A172 (cell line): ENCODE measurements at places on chromosomes 2 and 18. TPM values are rescaled to one million over a fixed set of nuclear protein-coding genes. Genes with fewer than 3 reads are reported as not detected.

Gene AQP12B
- total RNA-seq: not detected in 2 replicates

Gene MARCO
- not detected in 2 replicates for total RNA-seq

Gene TUBA4B
- total RNA-seq: not detected in 2 replicates

Gene VPS4B
- 33.8 and 41.8 TPM in 2 replicates for total RNA-seq

Gene CUL3
- total RNA-seq: 80.2 and 114 TPM in 2 replicates

Gene ASB18
- total RNA-seq: not detected in 2 replicates

Gene TRABD2A
- total RNA-seq: 10.6 and 12.6 TPM in 2 replicates

Gene COBLL1
- 6.7 and 9.8 TPM in 2 replicates for total RNA-seq

Gene SERPINB7
- total RNA-seq: 5.6 and 8.9 TPM in 2 replicates

Gene NAT8
- not detected in 2 replicates for total RNA-seq

Gene LCT
- total RNA-seq: not detected in 2 replicates

Gene SERPINB3
- not detected in 2 replicates for total RNA-seq

Gene DSG2
- total RNA-seq: 51.7 and 55.3 TPM in 2 replicates

Gene GALNT13
- total RNA-seq: 0.05 and 0.36 TPM in 2 replicates

Gene SLC9A4
- total RNA-seq: 0.31 and 0.84 TPM in 2 replicates

Gene CNGA3
- total RNA-seq: not detected in 2 replicates

Gene NETO1
- total RNA-seq: 19.6 and 27.4 TPM in 2 replicates

Gene RAB6D
- not detected in 2 replicates for total RNA-seq

Gene IL36RN
- not detected in 2 replicates for total RNA-seq

Gene CD28
- total RNA-seq: 0.19 TPM in 1 of 2 replicates, not detected in the other

Gene MYO7B
- total RNA-seq: 1.6 and 6.1 TPM in 2 replicates

Gene SCN3A
- total RNA-seq: 0.38 TPM in 1 of 2 replicates, not detected in the other

Gene E2F6
- total RNA-seq: 31.2 and 38.8 TPM in 2 replicates

Gene MARCHF4
- 6.4 and 6.9 TPM in 2 replicates for total RNA-seq

Gene DOK6
- total RNA-seq: not detected in 2 replicates

Gene TMEFF2
- total RNA-seq: 11.1 and 15.2 TPM in 2 replicates

Gene BIN1
- 114 and 117 TPM in 2 replicates for total RNA-seq

Gene POMC
- not detected in 2 replicates for total RNA-seq

Gene PFN4
- total RNA-seq: 0.40 and 2.3 TPM in 2 replicates

Gene NDUFB3
- 238 and 435 TPM in 2 replicates for total RNA-seq

Gene PEX13
- 61.3 and 82.4 TPM in 2 replicates for total RNA-seq

Gene DSG1
- not detected in 2 replicates for total RNA-seq
